CD4-positive, alpha-beta T cell treated with Interleukin-4 for 4 hours (primary cell): ENCODE measurements at places on chromosomes 5 and 9.

DNA sequence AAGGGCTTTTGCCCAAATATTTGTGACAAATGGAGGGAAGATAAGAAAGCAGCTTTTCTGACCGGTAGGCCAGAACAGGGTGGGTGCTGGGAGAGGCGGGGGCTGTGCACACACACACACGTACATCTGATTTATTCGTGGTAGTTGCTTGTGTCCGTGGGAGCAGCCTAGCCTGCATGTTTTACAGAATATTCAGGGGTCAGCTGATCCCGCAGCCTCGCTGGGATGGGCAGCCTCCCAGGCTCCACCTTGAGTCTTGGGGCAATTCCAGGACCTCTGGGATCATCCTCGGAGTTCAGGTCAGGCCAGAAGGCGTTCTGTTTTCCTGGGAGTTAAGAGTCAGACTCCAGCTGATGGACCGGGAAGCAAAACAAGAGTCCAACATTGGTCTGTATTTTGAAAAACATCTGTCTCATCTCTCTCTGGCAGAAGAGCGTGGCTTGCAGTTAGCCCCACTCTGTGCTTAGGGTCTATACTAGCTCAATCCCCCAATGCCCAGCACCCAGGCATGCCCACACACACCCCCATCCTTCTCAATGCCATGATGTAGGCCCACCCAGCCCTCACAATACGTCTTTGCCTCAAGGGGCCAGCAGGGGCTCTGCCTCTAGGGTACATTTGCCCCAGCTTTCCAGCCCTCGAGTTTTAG is 210.6 kb downstream of the GOLPH3 start:
- no peak for DNase-seq

GRCh38 chr9:4292781-4293180 is 7.1 kb downstream of the GLIS3 start:
- no peak for DNase-seq

- DNase-seq: no peak
These were observed 151.8 kb upstream of the SLC27A6 start for GRCh38 chr5:128813317-128814070.

GRCh38 chr9:99752417-99753109 is 69.1 kb upstream of the NR4A3 start:
- DNase-seq: no peak
